Activated naive CD4-positive, alpha-beta T cell treated with anti-CD3 and anti-CD28 coated beads, Interleukin-2, amount 50 U/mL, for 72 hours (primary cell): ENCODE measurements at places on chromosomes 5 and 9. TPM values are rescaled to one million over a fixed set of nuclear protein-coding genes. Genes with fewer than 3 reads are reported as not detected.

GRCh38 chr5:91028499-91028956, 354.6 kb downstream of the ARRDC3 start:
- DNase-seq: no peak

- DNase-seq: no peak
Measured at GRCh38 chr9:73402081-73403028, 250.7 kb downstream of the ANXA1 start.

- no peak for DNase-seq
Measured at GRCh38 chr5:7495131-7495517, 99.2 kb downstream of the ADCY2 start.

- no peak for DNase-seq
Measured at GRCh38 chr9:14256588-14256987, 57.4 kb downstream of the NFIB start.

DNA sequence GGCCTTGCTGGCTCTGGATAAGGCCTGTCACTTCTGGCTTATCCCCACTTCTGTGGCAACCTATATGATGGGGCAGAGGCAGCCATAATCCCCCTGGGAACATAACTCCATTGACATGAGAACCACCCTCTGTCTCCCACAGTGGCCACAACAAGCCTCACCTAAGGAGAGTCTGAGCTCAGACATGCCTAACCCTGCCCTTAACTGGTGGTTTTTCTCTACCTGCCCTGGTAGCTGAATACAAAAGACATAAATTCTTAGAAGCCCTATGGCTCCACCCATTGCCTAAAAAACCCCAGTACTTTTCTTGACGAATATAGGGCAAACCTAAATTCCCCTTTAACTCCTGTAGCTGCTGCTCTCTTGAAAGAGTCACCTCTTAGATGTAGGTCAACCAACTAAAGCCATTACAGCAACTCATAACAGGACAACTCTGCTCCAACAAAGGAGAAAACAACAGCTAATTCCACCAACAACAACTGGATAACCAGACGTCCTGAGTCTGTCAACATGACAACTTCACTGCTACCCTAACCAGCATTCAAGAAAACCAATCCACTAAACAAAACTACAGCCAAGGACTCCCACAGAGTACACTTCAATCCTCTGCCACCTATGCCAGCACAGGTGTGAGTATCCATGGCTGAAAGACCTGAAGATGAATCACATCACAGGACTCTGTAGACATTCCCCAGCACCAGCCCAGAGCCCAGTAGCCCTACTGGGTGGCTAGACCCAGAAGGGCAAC, 427.7 kb downstream of the PRELID2 start:
- no peak for DNase-seq

The SPINK13 gene
- not detected for total RNA-seq

DNA sequence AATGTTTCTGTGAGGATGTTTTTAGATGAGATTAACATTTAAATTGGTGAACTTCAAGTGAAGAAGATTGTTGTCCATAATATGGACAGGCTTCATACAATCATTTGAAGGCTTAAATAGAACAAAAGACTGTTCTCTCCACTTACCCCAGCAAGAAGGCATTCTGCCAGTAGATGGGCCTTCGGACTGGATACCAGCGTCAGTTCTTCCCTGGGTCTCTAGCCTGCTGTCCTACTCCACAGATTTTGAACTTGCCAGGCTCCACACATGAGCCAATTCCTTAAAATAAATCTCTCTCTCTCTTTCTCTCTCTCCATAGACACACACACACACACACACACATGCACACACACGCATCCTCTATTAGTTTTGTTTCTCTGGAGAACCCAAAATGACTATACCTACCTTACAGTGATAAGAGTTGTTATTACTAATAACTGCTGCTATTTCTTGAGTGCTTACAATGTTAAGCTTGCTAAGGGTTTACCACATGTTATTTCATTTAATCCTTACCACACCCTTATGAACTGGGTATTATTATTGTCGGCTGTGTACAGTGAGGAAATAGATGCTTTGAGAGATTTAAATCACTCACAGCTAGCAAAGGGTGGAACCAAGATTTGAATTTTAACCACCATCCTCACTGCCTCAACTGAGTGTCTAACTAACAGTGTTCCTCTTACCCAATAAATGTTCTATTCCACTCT, 19.8 kb upstream of the IQGAP2 start:
- DNase-seq: no peak

The KIF12 gene
- total RNA-seq: not detected

The SLC24A2 gene
- not detected for total RNA-seq

The SLIT3 gene
- total RNA-seq: 2.0 TPM

GRCh38 chr9:125433461-125434011, 171.9 kb downstream of the GAPVD1 start:
- no peak for DNase-seq

The CREBRF gene
- 12.7 TPM for total RNA-seq

GRCh38 chr9:130740218-130741023, 46.8 kb downstream of the EXOSC2 start:
- DNase-seq: no peak

The SPRY4 gene
- 0.51 TPM for total RNA-seq

The BHMT gene
- total RNA-seq: not detected

The DMRT2 gene
- not detected for total RNA-seq

DNA sequence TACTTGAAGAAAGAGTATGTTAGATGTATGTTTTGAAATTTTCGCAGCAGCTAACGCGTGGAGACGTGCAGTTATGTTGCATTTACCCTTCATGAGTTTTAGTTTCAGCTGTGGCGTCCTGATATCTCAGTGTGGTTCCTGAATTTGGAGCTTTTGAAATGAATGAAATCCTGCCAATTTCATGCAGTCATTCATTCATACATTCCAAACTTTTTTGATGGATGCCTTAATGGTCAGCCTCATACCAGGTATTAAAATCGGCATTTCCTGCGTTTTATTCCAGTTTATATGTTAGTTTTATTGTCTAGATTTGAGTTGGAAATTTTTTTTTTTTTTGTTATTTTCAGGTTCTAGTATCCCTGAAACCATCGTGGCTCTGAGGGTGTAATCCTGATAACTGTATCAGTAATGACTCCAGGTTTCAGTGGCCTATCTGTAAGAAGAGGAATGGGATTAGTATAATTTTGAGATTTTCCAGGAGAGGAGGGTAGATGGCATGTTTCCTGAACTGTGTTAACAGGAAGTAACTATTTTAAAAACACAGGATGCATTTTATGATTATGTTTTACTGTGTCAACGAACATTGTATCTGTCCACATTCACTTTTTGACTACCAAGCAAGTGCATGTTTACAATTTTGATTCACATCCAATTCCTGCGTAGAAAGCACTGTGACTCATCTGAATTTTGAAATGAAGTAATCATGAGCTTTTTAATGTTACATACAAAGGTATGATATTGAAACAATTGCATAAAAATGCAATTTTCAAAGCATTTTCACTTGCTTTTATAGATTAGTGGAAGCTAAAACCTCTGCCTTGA, 1.0 kb downstream of the FOCAD start:
- no peak for DNase-seq

DNA sequence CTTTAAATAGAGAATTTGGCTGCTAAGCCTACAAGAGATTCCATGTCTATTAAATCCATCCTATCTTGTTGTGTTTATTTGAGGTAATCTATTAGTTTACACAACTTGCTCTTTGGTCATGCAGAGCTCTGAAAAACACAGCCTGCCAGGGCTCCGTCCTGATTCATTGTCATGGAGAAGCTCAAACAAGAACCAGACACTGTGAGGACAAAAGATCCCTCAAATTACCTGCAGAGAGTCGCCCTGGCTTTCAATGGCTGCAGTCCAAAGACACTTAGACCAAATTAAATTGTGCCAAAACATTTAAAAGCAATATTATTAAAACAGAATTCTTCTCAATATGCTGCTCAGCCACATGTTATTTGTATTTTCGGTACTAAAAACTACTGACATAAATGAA, 60.1 kb downstream of the CDH18 start:
- DNase-seq: no peak

DNA sequence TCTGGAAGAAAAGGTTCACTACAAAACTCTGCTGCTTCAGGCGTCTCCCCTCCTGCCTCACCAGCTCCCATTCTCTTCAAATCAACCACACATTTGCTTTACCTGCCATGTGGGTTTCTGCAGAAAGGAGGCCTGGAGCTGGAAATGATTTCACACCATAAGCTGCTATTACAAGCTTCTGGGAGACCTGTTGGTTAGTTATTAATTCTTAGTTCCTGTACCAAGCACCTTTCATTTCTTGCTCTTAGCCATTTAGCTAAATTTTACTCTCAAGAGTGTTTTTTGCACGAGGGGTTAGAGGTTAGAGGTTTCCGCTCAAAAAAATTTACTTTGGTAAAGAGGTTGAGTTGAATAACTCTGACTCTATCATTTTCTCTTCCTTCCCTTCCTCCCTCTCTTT, 70.3 kb downstream of the MAP1B start:
- DNase-seq: no peak

GRCh38 chr5:142783601-142784341, 13.6 kb downstream of the ARHGAP26 start:
- peak; percentile 76 for DNase-seq

- no peak for DNase-seq
Measured at GRCh38 chr5:90824436-90824835, 265.8 kb downstream of the ADGRV1 start.

The SCAMP1 gene
- 7.6 TPM for total RNA-seq

DNA sequence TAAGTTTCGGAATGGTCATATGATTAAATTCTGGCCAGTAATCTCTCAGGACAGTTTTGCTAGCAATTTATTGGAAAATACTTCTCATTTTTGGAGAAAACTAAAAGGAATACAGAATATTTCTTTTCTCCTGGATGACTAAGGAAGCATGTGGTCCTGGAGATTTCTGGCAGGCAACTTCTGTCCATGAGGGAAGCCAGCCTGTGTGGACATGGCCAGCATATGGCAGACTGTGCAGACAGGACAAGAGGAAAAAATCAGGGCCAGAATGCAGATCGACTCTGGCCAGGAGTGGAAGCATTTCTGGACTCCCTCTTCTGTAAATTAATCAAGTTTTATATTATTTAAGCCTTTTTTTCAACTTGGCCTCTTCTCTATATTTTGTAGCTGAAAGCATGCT, 100.4 kb upstream of the CDH18 start:
- DNase-seq: no peak

DNA sequence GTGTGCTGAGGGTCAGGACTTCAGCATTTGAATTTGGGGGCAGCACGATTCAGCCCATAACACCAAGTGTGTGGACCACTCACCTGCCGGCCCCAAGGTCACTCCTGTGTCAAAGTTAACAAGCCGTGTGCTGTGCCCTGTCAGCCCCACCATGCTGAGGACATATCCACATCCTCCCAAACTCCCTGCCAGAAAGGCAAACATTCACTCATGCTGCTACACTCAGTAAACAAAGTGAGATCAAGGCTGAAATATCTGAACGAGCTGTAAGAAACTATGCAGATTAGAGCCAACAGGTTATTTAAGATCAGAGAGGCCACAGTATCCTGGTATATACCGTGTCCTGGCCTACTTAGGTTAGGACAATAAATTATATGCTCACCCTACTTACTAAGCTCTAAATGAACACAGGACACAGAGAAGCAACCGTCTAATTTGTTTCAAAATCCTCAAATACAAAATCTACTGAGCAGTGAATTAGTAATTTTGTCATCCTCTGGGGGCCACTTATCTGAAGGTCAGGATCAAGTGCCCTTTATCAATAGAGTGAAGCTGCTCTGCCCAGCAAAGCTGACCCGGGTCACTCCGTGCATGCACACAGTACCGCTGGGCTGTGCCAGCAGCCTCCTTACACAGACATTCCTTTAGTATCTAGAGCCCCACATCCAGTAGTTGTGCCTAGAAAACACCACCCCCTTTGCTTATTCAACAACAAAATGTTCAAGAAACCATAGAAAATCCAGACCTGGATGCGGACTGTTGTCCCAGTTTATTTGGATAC, 28.2 kb downstream of the RETREG1 start:
- no peak for DNase-seq

- no peak for DNase-seq
Measured at GRCh38 chr5:162391833-162392232, 324.3 kb downstream of the GABRG2 start.

DNA sequence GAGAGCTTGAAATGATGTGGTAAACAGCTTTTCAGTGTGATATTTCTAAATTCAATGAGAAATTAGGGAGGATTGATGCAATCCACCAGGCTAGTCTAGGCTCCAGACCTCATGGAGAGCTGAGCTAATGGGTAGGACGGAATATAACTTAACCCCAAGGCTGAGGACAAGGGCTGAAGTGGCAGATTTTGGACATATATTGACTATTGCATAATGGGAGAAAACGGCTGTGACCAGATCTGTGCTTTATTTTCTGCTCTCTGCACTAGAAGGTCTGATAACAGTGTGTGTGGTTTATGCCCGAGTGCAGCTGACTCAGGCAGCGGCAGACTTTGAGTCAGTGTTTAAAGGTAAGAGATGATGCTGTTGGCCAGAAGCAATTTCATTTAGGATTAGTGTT, 70.6 kb downstream of the ACTBL2 start:
- DNase-seq: no peak

GRCh38 chr5:43514471-43514815, 505 bp downstream of the C5orf34 start:
- DNase-seq: no peak

DNA sequence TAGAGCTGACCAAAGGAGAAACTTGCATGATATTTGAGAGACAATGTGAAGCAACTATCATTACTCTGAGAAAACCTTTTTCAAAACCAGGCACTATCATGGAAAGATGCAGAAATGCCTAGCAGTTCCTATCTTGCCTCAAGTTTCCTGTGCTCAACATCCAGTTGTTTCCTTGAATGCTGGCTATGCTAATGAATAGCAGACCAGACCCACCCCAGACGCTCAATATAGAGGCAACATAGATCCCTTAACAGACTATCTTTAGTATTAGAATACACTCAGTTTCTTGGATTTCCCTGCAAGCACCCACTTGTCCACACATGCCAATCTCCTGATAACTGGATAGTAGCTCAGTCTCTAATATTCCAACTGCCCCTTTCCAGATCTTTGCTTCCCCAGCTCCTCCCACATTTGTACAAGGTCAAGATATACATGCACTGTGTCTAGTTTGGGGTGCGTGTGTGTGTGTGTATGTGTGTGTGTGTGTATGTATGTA, 93.3 kb upstream of the PCSK5 start:
- no peak for DNase-seq

- no peak for DNase-seq
Measured at GRCh38 chr9:136617746-136618579, 44.8 kb upstream of the EGFL7 start.
